CD4-positive, alpha-beta T cell treated with Interleukin-15 for 4 hours (primary cell): ENCODE measurements at places on chromosomes 16 and 17.

DNA sequence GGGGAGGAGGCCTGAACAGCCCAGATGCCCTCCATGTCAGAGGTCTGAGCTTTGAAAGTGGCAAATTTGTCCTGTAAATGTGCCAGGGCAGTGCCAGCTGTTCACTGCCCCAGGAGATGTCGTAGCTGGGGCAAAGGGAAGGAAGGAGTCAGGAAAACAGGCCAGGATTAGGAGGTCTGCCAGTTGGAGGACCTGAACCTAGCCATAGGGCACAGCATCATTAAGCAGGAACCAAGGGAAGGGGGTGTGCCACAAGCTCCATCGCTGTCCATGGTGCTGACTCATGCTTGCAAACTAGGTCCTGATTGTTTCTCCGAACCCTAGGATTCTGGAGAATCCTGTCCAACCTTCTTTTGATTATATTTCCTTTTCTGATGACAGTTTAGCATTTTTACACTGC lies 124.2 kb downstream of the TMEM132E start:
- no peak for DNase-seq

DNA sequence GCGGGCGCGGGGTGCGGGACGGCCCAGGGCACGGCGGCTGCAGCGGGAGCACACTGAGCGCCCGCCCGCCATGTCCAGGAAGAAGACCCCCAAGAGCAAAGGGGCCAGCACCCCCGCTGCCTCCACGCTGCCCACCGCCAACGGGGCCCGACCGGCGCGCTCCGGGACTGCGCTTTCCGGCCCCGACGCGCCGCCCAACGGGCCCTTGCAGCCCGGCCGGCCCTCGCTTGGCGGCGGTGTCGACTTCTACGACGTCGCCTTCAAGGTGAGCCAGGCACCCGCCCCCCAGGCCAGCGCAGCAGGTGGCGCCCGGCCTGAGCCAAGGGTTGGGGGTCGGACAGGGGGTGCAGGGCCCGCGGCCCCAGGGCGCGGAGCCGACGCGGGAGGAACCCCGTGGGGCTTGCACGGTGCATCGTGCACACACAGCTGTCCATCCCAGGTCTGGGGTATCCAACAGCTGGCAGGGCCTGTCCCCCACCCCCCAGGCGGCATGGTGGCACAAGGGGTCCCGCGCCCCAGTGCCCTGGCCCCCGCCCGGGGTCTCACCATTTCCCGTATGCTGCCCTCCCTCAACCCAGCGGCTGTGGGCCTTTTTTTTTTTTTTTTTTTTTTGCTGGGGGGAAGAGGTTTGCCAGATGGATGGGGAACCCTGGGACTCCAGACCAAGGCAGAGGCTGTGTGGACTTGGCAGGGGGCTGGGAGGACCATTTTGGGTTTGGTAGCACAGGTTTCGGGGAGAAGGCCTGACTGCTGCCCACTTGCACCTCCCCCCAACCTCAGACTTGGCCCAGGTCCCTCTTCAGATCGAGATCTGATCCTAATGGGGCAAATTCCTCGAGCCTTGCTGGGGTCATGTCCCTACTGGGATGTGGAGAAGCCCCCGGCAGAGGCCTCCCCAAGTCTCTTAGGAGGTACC lies 547 bp downstream of the RAB26 start:
- DNase-seq: no peak

GRCh38 chr17:69761767-69762321 lies 313.2 kb upstream of the KCNJ16 start:
- DNase-seq: no peak

- no peak for DNase-seq
These were observed 11.4 kb downstream of the MMP15 start for GRCh38 chr16:58036943-58037342.

GRCh38 chr17:79659376-79659775 lies 48.5 kb upstream of the RBFOX3 start:
- no peak for DNase-seq

- DNase-seq: no peak
These were observed 289.6 kb upstream of the ERCC4 start for GRCh38 chr16:13630374-13630773.

DNA sequence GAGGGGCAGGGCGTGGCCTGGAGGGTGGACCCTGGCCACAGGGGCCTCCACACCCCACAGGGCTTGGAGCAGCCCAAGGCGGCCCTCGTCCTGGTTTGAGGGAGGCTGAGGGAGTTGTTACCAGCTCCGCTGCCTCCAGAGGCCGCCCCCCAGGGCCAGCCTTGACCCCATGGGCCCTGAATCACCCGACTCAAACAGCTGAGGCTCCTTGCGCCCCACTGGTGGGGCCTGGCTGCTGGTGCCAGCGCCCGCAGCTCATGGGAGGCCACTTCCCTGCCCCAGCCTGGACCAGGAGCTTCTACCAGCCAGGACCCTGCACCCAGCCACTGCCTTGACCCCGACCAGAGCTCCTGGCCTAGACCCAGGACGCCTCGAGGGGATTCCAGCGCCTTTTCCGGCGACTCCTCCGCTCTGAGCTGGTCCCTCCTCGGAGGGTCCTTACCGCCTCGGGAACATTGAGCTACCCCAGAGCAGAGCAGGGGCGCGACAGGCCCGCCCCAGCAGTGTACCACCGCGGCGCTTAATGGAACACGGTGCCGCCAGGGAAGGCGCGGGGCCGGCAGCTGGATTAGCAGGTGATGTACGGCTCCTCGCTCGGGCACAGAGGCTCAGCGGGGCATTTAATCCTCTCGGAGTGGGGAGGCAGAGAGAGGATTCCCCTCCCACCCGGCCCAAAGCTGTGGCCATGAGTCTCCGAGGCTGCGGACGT lies 37.2 kb downstream of the GSE1 start:
- no peak for DNase-seq

DNA sequence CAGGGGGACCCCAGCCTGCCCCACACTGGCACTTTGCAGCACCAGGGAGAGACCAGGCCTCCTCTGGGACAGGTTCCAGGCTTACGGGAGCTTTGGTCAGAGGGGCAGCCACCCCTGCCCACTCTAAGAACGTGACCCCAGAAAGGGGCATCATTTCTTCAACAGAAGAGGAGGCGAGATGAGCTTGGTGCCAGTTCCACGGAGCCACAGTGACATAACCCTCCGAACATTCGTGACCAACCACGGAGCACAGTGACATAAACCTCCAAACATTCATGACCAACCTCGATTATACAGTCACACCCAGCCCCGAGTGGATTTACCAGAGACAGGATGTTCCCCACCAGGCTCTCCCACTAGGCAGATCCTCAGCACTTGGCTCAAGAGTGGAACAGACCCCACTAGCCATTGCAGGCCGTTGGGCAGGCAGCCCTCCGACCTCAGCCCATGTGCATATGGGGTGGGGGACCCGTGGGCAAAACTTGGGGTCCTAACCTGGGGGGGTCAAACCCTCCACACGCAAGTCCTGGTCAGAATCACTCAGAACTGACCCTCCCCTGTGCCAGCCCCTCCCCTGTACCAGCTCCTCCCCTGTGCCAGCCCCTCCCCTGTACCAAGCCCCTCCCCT lies 112.9 kb downstream of the METRNL start:
- no peak for DNase-seq

- DNase-seq: no peak
These were observed 104.3 kb downstream of the PRKCB start for GRCh38 chr16:23940111-23940510.

GRCh38 chr17:10754109-10754508 lies 24.3 kb upstream of the TMEM220 start:
- peak; percentile 13 for DNase-seq

DNA sequence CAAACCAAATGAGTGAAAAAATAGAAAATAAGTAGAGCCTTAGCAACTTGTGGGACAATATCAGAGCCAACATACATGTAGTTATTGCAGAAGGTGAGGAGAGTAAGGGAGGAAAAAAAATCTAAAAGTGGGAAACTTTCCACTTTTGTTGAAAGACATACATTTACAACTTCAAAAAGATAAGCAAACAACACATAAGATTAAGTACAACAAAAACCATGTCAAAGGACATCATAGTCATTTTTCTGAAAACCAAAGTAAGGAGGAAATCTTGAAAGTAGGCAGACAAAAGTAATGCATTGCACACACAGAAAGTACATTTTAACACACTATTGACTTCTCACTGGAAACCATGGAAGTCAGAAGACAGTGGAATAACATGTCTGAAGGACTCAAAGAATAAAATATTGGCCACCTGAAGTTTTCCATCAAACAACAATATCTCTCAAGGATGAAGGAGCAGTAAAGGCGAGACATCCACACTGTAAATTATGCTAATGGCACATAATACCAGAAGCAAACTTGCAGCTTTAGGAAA lies 291.9 kb downstream of the BCAS3 start:
- no peak for DNase-seq

- DNase-seq: no peak
These were observed 75.9 kb upstream of the WSB1 start for GRCh38 chr17:27218041-27218440.

- DNase-seq: peak; percentile 62
These were observed 3.9 kb downstream of the VPS35L start for GRCh38 chr16:19559242-19559910.

GRCh38 chr17:62923258-62924150 lies 42.5 kb upstream of the TANC2 start:
- no peak for DNase-seq

GRCh38 chr16:67790071-67790470 lies 16.3 kb downstream of the RANBP10 start:
- no peak for DNase-seq

DNA sequence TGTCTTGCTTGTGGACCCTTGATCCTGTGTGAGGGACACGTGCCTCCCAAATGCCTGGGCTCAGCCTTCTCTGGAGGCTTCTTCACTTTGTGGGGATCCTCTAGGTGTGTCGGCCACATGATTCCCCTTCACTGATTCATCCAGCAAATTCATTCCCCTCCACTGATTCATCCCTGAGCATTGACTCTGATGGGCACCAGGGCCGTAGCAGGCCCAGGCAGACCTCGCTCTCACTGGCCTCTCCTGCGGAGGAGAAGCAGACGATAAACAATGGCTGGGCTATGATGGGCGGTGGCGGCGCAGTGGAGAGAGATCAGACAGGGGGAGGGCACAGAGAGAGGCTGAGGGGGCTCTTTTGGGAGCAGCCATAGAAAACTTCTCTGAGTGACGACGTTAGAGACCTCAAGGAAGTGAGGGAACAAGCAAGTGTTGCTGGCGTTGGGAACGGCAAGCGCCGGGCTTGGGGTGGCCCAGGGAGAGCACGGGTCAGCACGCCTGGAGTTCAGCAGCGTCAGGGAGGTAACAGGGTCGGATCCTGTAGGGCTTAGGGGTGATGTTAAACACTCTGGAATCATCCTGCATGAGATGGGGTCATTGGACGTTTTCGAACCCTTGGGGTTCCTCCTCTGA lies 17.5 kb upstream of the RPTOR start:
- DNase-seq: no peak

- no peak for DNase-seq
These were observed 18.4 kb downstream of the ADCY9 start for GRCh38 chr16:4097826-4098240.

GRCh38 chr16:57755061-57755684 lies 19.6 kb downstream of the KATNB1 start:
- DNase-seq: no peak

GRCh38 chr17:18235743-18236256 lies 10.4 kb downstream of the LLGL1 start:
- no peak for DNase-seq

DNA sequence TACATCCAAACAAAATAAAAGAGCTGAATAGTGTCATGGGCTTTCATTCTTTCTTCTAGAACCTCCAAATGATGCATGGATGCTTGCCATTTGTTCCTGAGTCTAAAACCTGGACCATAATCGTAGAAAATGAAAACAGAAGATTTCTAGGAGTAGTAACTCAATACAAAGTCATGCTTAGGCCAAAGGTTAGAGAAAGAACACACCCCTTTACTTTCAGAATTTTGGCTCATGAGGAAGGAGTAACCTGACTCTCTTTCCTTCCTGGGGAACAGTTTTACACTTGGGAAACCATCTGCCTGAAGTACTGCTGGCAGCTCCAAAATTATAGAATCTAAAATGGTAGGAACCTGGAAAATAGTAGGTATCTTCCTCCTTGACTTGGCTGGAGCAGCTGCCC lies 137.2 kb downstream of the SNX11 start:
- no peak for DNase-seq

GRCh38 chr17:902463-902862 lies 77.1 kb downstream of the NXN start:
- DNase-seq: no peak

DNA sequence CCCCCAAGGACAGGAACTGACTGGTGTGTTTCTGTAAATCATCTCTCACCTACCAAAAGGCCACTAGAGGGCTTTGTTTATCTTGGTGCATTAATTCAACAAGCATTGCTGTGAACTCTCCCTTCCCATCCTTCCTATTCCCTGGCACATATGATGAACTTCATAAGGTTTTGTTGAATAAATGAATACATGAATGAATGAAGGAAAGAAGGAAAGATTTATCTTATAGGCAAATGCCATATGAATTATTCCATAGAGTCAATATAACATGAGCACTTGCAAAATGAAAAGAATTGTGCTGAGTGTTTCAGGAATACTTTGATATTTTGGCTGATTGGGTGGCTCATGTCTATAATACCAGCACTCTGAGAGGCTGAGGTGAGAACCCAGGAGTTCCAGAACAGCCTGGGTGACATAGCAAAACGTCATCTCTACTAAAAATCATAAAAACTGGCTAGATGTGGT lies 4.3 kb downstream of the SPDYE4 start:
- DNase-seq: peak; percentile 10

GRCh38 chr17:66971264-66971663 lies 6.8 kb downstream of the CACNG4 start:
- no peak for DNase-seq

- no peak for DNase-seq
These were observed 12.3 kb downstream of the PSMD12 start for GRCh38 chr17:67353929-67354574.

DNA sequence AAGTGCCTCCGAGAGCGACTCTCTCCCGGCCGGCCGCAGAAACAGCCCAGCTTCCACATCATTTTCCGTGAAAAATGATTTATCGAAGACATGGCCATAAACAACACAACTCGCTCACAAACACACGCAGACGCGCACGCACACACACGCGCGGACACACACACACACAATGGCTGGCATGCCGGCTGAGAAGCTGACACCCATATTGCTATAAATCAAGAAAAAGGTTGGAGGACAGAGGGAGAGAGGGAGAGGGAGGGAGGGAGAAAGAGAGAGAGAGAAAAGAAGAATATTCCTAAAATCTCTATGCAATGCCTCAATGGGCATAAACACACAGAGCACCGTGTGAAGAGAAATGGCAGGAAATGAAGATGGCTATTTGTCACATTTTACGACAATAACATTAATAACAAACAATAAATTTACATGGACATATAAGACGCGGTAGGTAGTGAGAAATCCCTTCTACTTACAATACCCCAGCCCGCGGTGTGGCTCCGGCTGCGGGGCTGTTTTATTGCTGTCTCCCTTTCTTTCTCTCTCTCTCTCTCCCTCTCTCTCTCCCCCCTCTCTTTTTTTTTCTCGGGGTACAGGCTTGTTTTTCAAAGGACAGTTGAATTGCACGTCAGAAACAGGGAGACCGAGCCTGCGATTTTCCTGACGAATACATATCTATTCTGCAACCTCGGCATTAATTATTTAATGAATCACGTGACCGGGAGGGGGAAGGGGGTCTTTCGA lies 9.5 kb downstream of the HOXB4 start:
- DNase-seq: no peak

GRCh38 chr17:9982159-9982558 lies 77.1 kb upstream of the RCVRN start:
- DNase-seq: no peak

GRCh38 chr16:82900559-82900958 lies 273.8 kb downstream of the CDH13 start:
- no peak for DNase-seq
